ENCODE measurements at places on chromosomes 7 and 10. TPM values are rescaled to one million over a fixed set of nuclear protein-coding genes. Genes with fewer than 3 reads are reported as not detected.

DNA sequence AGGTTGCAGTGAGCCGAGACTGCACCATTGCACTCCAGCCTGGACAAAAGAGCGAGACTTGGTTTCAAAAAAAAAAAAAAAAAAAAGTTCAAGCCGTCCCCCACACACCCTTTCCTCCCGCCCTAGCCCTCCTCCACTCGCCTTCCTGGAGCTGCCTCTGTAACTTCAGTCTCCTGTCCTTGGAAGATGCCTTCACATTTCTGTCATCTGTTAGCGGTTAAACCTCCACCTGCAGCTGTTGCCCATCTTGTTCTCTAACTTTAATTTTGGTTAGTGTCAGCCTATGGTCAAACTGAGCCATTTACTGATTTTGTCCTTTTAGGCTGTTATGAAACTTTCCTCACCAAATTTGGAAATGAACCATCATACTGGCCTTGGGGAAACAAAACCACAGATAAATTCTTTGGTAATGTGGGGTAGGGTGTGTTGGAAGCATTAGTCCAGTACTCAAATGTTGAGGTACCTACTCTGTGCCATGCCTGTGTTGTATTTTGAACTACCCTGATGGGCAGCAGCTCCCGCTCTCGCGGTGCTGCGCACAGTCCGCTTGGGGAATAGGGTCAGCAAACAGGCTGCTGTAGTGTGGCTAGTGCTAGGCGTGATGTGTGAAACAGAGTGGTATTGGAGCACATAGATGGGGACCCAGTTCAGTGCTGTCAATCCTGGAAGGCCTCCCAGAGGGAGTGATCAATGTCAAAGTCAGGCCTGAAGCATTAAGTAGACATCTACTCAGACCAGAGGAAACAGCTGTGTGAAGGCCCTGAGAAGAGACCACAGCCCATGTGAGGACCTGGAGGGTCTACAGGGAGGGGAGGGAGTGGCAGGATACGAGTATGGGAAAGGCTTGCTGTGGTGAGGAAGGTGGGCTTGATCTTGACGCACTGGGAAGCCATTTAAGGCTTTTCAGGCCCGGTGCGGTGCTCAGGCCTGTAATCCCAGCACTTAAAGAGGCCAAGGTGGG, 26.9 kb downstream of the SFXN4 start:
- DNase-seq, result peak; percentile 27

DNA sequence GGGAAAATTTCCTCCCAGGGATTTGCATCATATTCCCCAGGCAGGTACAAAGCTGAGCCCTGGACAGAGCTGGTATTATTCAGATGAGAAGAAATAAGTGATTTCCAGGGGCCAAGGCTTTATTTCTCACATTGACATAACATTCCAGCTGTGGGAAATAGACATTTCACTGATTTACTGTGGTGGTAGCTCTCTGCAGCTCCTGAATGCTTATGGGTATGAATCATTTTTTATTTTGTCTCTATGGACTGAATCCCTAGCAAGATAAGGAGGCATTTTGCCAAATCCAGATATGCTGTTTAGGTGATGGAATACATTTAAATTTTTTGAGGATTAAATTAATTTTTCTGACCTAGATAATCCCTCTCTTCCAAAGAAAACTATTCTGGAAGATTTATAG, 97.9 kb downstream of the MTPN start:
- peak; percentile 88 for DNase-seq

The GIMAP7 gene
- not detected for total RNA-seq

- no peak for DNase-seq
Observed at GRCh38 chr10:80000541-80000940, 51.6 kb upstream of the SFTPD start.

The TEX47 gene
- not detected for total RNA-seq

The ACBD7 gene
- total RNA-seq, result 2.0 TPM

The FFAR4 gene
- total RNA-seq, result not detected

DNA sequence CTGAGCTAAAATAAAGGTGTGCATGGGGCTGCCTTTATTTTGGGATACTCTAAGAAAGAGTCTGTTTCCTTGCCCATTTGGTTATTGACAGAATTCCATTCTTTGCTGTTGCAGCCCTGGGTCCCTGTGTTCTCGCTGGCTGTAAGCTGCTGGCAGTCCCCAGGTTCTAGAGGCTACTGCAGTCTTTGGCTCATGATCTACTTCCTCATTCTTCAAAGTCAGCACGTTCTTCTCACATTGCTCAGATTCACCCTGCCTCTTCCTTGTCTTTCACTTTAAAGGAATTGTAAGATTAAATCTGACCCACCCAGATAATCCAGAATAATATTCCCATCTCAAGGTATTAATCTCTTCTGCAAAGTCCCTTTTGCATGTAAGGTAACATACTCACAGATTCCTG, 620.3 kb downstream of the CCSER2 start:
- no peak for DNase-seq

DNA sequence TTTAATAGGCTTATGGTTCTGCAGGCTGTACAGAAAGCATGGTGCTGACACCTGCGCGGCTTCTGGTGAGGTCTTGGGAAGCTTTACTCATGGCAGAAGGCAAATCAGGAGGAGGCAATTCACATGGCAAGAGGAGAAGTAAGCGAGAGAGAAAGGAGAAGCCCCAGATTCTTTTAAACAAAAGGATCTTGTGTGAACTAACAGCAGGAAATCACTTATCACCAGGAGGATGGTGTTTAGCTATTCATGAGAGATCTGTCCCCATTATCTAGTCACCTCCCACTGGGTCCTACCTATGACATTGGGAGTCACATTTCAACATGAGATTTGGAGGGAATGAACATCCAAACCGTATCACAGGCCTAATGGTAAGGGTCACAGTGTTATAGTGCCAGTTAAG, 678.0 kb upstream of the KCND2 start:
- DNase-seq, result no peak

The INSIG1 gene
- 105 TPM for total RNA-seq

DNA sequence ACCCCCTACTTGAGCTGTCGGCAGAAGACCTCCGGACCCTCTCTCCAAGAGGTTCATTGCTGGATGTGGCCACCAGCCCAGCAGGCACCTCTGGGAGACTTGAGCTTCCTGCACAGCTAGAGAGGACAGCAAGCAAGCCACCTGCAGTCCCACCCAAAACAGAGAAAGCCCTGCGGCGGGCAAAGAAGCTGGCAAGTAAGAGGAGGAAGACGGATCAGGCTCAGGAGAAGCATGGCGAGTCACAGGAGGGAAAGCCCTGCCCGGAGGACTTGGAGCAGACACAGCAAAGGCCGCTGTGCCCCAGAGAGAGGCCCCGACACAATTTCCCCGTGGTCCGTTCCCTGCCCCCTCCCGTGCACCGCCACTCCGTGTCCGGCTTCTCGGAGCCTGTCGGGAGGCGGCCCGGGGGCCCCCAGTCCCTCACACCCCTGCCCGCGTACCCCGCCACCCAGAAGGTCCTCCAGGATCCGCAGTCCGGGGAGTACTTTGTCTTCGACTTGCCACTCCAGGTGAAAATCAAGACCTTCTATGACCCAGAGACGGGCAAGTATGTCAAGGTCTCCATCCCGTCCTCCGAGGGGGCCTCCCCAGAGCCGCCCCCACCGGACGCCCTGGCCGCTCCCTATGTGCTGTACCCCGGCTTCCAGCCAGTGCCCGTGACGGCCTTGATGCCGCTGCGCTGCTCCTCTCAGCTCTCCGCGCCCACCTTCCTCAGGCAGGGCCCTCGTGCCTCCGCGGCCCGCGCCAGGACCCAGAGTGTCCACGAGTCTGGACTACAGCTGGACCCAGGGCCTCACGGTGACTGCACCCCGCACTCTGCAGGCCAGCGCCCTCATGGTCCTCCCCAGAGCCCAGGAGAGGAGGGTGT, 27.2 kb downstream of the C10orf71 start:
- no peak for DNase-seq

GRCh38 chr7:129143724-129144094, 798 bp upstream of the TSPAN33 start:
- DNase-seq, result no peak

The CYP3A4 gene
- not detected for total RNA-seq

The NACAD gene
- 2.9 TPM for total RNA-seq

The OPN1SW gene
- total RNA-seq, result 2.1 TPM

The GAD2 gene
- total RNA-seq, result not detected

- no peak for DNase-seq
Observed at GRCh38 chr10:92916433-92916832, 68.1 kb downstream of the EXOC6 start.

GRCh38 chr7:113199841-113200240, 81.5 kb upstream of the SMIM30 start:
- DNase-seq, result peak; percentile 83

GRCh38 chr10:10156917-10157600, 860.6 kb upstream of the CELF2 start:
- DNase-seq, result no peak

DNA sequence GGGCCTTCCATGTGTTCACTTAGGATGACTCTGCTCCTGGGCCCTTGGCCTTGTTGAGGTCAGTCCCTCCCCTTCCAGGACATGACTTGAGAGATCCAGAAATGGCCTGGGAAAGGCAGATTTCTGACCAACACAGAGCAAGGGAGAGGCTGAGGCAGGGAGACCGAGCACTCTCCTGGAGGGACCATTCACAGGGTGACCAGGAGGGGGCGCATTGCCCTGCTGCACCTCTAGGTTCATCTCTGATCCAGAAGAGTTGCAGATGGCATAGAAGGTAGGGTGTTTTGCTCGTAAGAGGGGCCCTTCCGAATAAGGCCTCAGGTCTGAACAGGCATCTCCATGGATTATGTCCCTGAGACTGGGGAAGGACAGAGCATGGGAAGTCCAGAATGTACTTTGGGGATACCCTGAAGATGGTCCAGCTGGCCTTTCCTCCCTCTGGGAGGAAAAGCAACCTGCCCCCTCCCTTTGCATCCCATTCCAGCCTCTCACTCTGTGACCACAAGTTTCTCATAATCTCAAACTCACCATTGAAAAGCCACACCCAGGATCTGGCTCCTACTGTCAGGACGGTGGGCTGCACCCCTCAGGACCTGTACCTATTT, 6.6 kb downstream of the DMBT1 start:
- peak; percentile 51 for DNase-seq

GRCh38 chr10:70255329-70256299, 22.4 kb upstream of the PPA1 start:
- no peak for DNase-seq

DNA sequence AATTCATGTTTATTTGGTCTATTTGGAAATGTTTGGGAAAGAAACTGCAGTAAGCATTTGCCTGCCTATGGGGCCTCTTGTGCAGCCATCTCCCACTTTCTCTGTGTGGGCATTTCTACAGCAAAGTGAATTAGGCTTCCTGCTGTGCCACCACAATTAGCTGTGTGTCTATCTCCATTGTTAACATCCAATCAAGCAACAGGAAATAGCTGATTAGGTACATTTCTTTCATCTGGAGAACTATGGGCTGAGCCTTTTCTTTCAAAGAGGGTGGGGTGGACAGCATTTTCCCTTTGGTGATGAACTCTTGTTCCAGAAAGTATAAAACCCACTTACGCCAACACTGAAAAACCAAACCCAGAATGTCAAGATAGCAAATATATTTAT, 640.0 kb downstream of the ACTR3B start:
- DNase-seq, result no peak

The ECHDC3 gene
- total RNA-seq, result 3.2 TPM

The PDE6C gene
- total RNA-seq, result not detected

The NCF1 gene
- not detected for total RNA-seq

DNA sequence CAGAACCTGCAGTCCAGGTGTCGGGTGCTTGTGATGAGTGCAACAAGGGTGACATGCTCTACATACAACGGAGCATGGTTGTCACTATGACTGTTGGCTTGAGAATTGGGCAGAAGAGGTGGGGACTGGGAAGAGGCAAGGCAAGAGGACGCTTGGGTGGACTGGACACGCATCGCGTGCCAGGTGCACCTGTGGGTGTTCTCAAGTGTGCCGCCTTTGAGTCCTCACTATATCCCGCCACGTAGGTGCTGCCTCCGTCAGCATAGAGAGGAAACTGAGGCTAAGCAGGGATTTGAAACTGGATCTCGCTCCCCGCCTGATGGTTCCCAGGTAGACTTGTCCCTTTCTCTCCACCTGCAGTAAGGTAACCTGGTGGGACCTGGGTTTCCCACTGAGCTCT, 27.2 kb downstream of the CDH23 start:
- DNase-seq, result no peak

DNA sequence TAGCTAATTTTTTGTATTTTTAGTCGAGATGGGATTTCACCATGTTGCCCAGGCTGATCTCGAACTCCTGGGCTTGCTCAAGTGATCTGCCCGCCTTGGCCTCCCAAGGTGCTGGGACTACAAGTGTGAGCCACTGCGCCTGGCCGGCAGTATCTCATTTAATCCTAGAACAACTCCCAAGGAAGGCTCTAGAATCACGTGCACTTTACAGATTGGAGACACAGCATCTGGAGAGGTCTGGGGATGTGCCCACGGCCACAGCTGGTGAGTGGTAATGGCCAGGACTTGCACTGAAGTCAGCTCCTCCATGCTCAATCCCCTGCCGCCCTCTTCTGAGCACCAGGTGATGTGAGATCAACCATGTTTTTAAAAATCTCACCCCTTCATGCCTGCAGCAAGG, 43.1 kb downstream of the CARD11 start:
- DNase-seq, result no peak

DNA sequence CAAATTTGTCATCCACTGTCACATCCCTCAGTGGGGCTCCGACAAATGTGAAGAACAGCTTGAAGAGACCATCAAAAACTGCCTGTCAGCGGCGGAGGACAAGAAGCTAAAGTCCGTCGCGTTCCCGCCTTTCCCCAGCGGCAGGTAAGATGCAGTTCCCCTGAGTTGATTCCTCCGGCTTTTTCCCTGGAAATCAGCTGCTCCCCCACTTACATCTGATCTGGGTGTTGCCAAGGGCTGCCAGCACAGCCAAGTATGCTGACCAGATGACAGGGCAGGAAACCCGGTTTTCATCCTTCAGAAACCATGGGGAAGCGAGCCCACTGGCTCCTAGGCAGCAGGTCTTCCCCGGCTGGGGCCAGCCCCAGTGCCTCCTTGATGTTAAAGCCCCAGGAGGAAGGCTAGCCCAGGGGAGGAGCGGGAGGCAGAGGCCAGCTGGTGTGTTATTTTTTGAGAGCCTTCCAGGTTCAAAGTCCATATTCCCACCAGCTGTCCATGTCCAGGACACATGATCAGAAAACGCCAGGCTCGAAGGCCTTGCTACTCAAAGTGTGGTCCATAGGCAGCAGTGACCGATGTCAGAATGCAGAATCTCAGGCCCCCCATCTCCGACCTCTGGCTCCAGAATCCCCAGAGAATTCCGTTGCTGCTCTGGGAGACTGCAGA, 23.4 kb downstream of the AIFM2 start:
- no peak for DNase-seq

- DNase-seq, result no peak
Observed at GRCh38 chr10:125163803-125164202, 3.4 kb upstream of the CTBP2 start.

The PALS2 gene
- 20.3 TPM for total RNA-seq

DNA sequence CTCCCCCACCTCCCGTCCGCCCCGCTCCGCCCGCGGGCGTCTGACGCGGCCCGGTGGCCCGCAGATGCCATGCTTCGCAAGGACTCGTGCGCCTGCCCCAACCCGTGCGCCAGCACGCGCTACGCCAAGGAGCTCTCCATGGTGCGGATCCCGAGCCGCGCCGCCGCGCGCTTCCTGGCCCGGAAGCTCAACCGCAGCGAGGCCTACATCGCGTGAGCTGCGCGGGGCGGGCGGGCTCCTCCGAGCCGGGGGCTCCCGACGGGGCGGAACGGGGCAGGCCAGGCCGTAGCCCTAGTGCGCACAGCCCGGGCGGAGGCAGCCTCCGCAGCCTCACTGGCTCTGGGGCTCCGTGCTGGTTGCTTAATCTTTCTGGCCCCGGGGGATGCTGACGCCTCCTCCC, 2.8 kb downstream of the ASIC3 start:
- DNase-seq, result no peak

The SVIL gene
- 3.7 TPM for total RNA-seq
